Activated T-cell treated with anti-CD3 and anti-CD28 coated beads, Interleukin-2, amount 50 U/mL, for 72 hours (primary cell): ENCODE measurements at places on chromosomes 2 and 18. TPM values are rescaled to one million over a fixed set of nuclear protein-coding genes. Genes with fewer than 3 reads are reported as not detected.

The ALPG gene
- not detected for total RNA-seq

The MAPRE3 gene
- 5.3 TPM for total RNA-seq

The HMSD gene
- 65.8 TPM for total RNA-seq

The SMAD2 gene
- total RNA-seq, result 249 TPM

- no peak for DNase-seq
These were observed 5.5 kb upstream of the RMDN2 start for GRCh38 chr2:37919631-37920032.

GRCh38 chr18:51133580-51134160 lies 63.8 kb downstream of the MEX3C start:
- DNase-seq, result no peak

DNA sequence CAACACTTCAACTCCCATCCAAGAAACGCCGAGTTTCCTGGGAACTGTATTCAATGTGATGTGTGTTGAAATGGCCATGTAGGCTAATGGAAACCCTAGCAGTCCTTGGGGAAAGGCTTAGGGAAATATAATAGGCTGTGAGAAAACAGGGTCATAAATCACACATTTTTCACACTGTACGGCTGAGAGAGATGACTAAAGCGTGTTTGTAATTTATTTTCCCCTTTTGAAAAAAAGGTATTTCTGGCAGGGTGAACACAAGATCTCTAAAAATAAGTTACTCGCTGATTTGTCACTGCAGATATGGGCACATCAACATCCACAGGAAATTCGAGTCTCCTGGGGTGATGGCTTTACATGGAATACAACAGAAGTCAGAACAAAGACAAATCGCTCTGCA lies 109.6 kb upstream of the ST6GAL2 start:
- DNase-seq, result no peak

- DNase-seq, result no peak
These were observed 179.6 kb downstream of the KLHL29 start for GRCh38 chr2:23564615-23564960.

DNA sequence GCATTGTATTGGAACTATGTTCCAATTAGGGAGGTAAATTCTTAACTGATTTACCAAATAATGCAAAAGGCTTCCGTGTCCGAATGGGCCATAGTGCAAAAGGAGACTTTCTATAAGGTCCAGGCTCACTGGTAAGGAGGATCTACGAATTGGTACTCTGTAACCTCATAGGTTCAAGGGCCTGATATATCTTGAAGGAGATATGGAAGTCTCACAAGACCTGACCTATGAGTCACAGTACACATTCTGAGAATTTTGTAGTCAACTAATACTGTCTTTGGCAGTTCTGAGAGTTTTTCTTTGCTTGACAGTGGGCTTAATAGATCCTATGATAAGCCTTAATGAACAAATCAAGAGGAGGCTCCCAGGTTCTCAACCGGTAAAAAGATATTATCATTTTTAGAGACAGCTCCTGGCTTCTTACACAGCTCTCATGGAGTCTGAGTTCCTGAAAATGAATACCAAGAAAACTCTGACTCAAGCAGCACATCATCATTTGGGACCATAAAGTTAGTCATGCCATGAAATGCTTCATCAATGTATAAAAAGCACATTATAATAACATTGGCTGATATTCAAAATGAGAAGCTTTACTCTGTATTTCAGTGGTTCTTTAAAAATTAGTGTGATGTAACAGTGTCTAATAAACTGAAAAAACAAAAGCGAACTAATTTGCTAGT lies 1275.2 kb upstream of the CRIM1 start:
- DNase-seq, result no peak

- no peak for DNase-seq
These were observed 76.7 kb upstream of the SALL3 start for GRCh38 chr18:78902795-78903435.

GRCh38 chr2:132009874-132010521 lies 151.8 kb downstream of the ANKRD30BL start:
- DNase-seq, result peak; percentile 0

- no peak for DNase-seq
These were observed 109.9 kb upstream of the MAP4K3 start for GRCh38 chr2:39546937-39547336.

GRCh38 chr2:228417526-228417925 lies 236.0 kb upstream of the SPHKAP start:
- no peak for DNase-seq

DNA sequence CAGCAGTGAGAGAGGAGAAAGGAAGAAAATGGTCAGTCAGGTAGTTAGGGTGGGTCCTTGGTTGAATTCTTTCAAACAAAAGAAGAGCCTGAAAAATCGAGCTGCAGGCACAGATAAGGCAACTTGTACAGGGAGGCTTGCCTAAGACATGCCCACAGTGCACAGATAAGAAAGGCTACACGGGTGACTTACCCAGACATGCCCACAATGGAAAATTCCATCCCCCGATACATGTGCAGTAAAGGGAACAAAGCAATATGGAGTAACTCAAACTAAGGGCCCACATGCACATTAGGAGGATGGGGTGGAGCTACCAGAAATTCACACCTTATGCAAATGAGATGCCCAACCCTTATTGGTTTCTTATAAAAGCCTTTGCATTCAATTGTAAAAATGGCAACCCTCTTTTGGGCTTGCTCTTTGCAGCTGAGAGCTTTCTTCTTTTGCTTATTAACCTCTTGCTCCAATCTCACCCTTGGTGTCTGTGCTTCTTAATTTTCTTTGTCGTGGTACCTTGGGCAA lies 110.3 kb upstream of the RMP24 start:
- DNase-seq, result no peak

DNA sequence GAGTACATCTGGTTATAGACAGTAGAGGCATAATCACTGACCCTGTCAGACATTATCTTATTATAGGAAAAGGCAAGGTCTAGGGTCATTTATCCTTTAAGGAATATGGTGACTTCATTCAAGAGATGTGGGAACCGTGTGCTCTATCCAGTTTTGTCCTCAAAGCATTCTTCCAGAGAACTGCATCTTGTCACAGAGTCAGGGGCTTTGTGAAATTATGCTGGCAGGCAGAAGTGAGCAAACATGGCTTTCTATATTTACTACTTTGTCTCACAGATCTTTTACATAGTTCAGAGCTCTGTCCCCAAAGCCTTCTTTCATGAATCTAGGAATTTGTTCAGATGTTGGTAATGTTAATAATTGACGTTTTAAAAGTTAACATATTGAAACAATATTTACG lies 177.4 kb downstream of the ASXL3 start:
- no peak for DNase-seq

GRCh38 chr2:88709181-88709631 lies 17.7 kb downstream of the RPIA start:
- no peak for DNase-seq

DNA sequence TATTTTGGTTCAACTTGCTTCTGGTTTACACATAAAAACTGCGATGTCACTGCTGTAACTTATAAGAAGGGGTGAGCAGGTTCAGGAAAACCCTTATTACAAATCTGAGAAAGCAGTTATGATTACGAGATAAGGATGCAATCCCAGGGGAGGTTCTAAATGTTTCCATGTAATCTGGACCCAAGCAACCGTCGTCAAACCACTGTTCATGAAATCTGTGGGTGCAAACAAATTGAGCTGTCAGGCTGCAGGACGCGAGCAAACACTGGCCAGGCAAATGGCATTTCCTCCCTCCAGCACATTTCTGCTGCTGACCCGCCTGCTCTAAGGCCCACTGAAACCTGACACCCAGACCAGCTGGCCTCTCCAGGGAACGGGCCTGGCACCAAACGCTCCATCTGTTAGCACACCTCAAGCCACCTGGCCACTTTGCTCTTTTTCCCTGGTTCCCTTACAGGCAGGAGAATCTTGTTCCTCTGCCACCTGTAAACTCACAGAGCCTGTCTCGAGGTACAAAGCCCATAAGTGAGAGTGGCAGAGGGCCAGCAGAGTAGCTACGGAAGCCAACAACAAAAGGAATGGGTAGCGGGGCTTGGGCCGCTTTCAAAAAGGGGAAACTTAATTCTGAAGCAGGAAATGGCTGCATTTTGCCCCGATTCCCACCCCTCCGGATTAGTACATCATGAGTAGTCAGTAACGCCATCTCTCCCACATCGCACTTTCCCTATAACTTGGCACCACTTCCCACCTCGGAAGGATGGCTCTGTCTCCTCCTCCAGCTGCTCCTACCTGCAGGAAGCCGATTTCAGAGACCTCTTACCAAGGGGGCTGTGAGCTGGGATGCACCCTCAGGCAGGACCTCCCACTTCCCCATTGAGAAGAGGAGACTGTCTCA lies 26.5 kb downstream of the CRACDL start:
- DNase-seq, result no peak

DNA sequence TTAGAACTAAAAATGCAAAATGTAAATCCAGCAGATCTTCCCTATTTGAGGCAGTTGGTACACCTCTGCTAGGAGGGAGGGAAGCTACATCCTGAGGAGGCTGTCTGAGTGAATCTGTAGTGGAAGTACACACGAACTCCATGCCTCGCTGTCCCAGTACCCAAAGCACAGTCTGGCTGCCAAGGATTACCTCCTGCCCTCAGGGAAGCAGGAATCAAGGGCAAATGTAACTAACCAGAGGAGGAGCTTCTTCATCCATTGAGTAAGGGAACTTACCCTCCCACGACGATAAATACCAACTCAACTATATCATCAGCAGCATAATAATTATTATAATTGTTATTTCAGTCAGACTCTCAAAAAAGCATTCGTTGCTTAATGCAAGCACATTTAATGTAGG lies 2.1 kb downstream of the DHRS9 start:
- DNase-seq, result no peak

DNA sequence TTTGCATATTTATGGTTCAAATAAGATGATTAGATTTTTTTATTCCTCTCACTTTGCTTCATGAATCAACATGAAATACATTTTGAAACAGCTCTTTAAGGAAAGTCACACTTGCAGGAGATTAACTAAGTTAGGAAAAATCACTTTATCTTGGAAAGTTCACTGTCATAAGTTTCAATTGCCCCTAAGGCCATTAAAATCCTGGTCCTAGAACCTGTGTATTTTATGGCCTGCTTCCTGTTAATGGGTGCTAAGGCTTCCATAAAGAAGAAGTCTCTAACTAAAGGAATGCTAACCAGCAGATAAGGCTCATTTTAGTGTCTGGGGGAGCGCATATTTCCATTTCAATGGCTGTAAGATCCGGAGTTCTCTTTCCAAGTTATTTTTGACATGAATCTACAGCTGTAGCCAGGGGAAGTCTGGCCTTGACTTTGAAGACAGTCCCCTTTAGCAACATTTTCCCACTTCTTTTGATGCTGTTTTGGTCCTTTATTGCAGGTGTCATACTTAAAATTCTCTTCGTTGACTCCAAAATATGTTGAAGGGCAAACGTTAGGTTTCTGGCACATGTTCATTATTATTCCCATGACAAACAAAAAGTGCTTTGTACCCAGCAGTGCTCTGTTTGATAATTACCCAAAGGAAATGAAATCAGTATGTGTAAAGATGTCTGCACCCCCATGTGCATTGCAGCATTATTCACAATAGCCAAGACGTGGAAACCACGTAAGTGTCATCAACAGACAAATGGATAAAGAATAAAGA lies 34.4 kb upstream of the SH3BP4 start:
- DNase-seq, result no peak

GRCh38 chr2:189521699-189522434 lies 58.7 kb downstream of the SLC40A1 start:
- DNase-seq, result no peak

DNA sequence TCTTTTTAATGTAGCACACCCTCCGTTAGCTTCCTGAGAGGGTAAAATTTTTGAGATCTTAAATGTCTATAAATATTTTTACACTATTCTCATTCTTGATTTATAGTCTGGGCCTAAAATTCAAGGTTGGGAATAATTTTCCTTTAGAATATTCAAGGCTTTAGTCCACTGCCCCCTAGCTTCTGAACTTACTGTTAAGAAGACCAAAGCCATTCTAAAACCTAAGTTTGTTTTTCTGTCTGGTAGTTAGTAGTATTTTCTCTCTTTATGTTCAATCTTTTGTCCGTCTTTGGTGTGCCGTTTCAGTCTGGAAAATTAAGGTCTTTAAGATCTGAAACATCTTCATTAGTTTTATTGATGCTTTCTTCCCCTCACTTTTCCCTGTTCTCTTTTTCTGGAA lies 14.5 kb downstream of the OSBPL6 start:
- no peak for DNase-seq
